Spinal cord (tissue), 10 donors: ENCODE measurements at places on chromosomes 12 and 14. TPM values are rescaled to one million over a fixed set of nuclear protein-coding genes. Genes with fewer than 3 reads are reported as not detected.

Gene BMP4
- 62.8 TPM for total RNA-seq

Gene IGF1
- total RNA-seq: 20.4 TPM

Gene PTHLH
- 7.7 TPM for total RNA-seq

Gene NYNRIN
- 37.4 TPM for total RNA-seq

- peaks cover 98% of the 10 kb centered on the region for H3K27me3 ChIP-seq
- H3K4me3 ChIP-seq: peak overlapping the region; percentile 24
- no peaks in the 10 kb centered on the region for H3K36me3 ChIP-seq
Measured at GRCh38 chr12:114692186-114693058, 8.4 kb upstream of the TBX3 start.

GRCh38 chr12:67727702-67728666, 79.4 kb downstream of the DYRK2 start:
- H3K4me3 ChIP-seq: no peak overlapping the region
- no peak overlapping the region for H3K27ac ChIP-seq
- no peak for DNase-seq
- no peaks in the 10 kb centered on the region for H3K27me3 ChIP-seq
- H3K4me1 ChIP-seq: no peaks in the 10 kb centered on the region

DNA sequence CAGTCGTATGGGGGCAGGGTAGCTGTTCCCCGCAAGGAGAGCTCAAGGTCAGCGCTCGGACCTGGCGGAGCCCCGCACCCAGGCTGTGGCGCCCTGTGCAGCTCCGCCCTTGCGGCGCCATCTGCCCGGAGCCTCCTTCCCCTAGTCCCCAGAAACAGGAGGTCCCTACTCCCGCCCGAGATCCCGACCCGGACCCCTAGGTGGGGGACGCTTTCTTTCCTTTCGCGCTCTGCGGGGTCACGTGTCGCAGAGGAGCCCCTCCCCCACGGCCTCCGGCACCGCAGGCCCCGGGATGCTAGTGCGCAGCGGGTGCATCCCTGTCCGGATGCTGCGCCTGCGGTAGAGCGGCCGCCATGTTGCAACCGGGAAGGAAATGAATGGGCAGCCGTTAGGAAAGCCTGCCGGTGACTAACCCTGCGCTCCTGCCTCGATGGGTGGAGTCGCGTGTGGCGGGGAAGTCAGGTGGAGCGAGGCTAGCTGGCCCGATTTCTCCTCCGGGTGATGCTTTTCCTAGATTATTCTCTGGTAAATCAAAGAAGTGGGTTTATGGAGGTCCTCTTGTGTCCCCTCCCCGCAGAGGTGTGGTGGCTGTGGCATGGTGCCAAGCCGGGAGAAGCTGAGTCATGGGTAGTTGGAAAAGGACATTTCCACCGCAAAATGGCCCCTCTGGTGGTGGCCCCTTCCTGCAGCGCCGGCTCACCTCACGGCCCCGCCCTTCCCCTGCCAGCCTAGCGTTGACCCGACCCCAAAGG, 804 bp downstream of the GAPDH start:
- peaks cover 73% of the 10 kb centered on the region for H3K36me3 ChIP-seq
- H3K27me3 ChIP-seq: no peaks in the 10 kb centered on the region
- peak overlapping the region; percentile 99 for H3K4me3 ChIP-seq
- H3K27ac ChIP-seq: peak overlapping the region; percentile 99
- peak; percentile 92 for DNase-seq
- peaks cover 68% of the 10 kb centered on the region for H3K4me1 ChIP-seq

GRCh38 chr12:50257236-50258166, 25.8 kb downstream of the LIMA1 start:
- H3K27ac ChIP-seq: no peak overlapping the region
- no peak overlapping the region for H3K4me3 ChIP-seq
- peak; percentile 4 for DNase-seq
- no peaks in the 10 kb centered on the region for H3K27me3 ChIP-seq
- no peaks in the 10 kb centered on the region for H3K36me3 ChIP-seq

- DNase-seq: no peak
- H3K27me3 ChIP-seq: no peaks in the 10 kb centered on the region
- H3K4me3 ChIP-seq: no peak overlapping the region
- H3K4me1 ChIP-seq: peaks cover 12% of the 10 kb centered on the region
- H3K36me3 ChIP-seq: peaks cover 7% of the 10 kb centered on the region
Measured at GRCh38 chr14:90797451-90797850, 18.8 kb downstream of the TTC7B start.

GRCh38 chr12:66725031-66725430, 46.2 kb upstream of the GRIP1 start:
- H3K27me3 ChIP-seq: no peaks in the 10 kb centered on the region
- H3K27ac ChIP-seq: no peak overlapping the region
- no peak for DNase-seq
- H3K36me3 ChIP-seq: no peaks in the 10 kb centered on the region

GRCh38 chr12:63911341-63911740, 66.8 kb downstream of the SRGAP1 start:
- H3K27me3 ChIP-seq: no peaks in the 10 kb centered on the region
- no peaks in the 10 kb centered on the region for H3K36me3 ChIP-seq
- no peak overlapping the region for H3K4me3 ChIP-seq
- no peak for DNase-seq
- no peak overlapping the region for H3K27ac ChIP-seq

DNA sequence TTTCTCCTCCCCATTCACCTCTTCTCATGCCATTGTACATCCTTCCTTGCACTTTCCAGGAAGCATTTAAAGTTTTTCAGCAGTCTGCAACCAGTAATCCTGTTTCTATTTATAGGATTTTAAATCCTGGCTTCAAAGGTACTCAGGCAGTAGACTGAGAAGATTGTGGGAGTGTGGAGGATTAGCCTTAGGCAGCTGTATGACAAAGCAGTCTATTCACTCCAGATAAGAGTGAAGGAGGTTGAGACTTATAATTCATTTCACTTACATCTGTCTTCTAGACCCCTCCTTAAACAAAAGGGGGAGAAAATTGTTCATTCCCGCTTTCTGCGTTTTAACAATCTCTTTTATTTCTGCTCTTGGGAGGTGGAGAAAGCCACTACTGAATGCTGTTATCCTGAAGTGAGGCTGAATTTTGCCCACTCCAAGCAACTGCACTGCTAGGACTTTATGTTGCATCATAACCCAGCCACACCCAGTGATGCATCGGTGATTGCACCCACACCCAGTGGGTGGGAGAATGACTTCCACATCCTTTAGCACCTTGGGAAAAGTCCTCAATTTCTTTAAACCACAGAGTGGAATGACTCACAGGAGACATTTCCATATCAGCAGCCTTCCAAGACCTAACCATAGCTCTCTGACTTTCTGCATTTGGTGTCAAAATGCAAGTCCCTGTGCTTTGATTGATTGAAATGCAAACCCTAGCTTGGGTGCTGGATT, 382.5 kb upstream of the ATP2B1 start:
- no peaks in the 10 kb centered on the region for H3K4me1 ChIP-seq
- DNase-seq: no peak
- H3K4me3 ChIP-seq: no peak overlapping the region
- H3K27me3 ChIP-seq: no peaks in the 10 kb centered on the region

GRCh38 chr14:92585981-92586937, 72.7 kb downstream of the RIN3 start:
- H3K27ac ChIP-seq: no peak overlapping the region
- H3K4me3 ChIP-seq: no peak overlapping the region
- no peaks in the 10 kb centered on the region for H3K4me1 ChIP-seq
- no peak for DNase-seq
- no peaks in the 10 kb centered on the region for H3K36me3 ChIP-seq
